Dermis microvascular lymphatic vessel endothelial cell (primary cell): ENCODE measurements at places on chromosomes 5 and 9.

DNA sequence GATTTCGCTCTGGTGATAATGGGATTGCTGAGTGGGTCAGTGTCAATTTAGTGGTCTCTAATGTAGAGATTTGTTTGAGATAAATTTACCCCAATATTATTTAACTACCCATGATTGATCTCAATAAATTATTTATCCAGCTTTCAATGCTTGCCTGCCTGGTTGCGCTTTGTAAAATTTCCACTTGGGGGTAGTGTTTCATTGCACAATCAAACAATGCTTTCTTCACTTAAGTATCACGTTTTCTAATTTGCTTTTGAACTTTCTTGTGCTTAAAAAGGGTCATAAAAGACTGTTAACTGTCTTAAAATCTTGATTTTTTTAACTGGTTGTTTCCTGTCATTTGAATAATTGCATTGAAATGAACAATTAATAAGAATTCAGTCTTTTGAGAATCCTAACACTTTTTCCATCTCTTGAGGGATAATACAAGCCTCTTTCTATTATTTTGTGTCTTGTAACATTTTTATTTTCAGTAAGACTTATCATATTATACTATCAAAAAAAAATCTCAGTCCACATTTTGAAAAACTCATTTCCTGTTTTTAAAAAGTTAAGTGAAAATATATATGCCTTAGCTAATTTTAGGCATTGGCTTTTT lies 18.7 kb downstream of the HSD17B4 start:
- peak; percentile 39 for DNase-seq

- DNase-seq: no peak
These were observed 43.8 kb downstream of the ANKRD33B start for GRCh38 chr5:10607666-10608073.

DNA sequence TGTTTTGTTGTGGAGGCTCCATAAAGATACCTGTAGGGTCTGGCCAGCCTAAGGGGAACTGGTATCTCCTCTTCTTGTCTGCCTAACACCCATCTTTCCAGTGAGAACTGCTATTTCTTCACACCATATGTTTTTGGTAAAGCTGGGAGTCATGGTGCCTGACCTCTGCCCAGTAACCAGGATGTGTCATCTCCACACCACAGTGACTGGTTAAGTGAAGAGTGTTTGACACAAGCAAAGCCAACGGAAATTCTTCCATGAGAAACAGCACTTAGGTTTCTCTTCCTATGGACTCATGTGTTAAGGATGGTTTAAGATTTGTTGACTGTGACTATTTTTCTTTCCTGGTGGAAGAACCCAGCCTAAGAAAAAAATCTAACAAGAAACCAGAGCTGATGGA lies 111.5 kb downstream of the HTR4 start:
- DNase-seq: no peak

GRCh38 chr9:69744688-69745380 lies 15.0 kb downstream of the PTAR1 start:
- no peak for DNase-seq

DNA sequence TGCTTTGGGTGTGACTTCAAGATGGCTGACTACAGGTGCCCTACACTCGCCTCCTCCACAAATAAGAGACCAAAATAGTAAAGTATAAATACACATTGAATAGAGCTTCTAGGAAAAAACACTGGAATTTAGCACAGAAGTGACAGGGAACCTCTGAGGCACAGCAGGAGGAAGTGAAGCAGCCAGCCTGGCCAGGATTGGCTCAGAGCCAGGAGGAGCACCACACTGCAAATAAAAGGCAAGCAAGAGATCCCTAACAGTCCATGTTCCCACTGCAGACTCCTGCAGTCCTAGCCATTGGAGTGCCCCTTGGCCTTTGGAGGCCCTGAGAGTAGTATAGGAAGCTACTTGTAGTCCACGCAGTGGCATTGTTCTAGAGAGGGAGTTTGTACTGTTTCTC lies 186.7 kb upstream of the TLX3 start:
- DNase-seq: peak; percentile 33

- peak; percentile 27 for DNase-seq
These were observed 47.1 kb downstream of the CAST start for GRCh38 chr5:96709152-96709821.

DNA sequence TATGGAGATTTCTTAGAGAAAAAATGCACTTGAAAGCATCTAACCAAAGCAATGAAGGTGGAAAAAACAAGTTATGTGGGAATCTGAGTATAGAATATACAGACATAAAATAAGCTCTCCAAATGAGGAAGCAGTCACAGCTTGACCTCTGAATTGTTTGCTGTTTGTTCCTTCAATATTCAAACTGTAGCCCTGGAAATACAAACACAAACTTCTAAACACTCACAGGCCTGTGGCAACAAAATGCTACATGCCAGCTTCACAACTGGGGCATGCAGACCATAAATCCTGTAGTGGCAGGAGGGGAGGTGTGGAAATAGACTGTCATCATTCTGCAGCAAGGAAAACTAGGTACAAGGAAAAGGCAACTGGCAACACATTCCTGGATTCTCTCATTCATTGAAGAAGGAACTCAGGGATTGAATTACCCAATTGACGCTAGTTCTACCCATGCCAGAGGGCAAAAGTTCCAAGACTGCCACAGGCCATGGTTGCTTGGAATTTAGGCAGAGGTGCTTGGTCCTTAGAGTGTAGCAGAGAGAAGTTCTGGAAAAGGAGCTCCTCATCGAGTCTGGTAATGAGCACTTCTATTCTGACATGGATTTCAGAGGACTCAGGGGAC lies 349.6 kb downstream of the PDE4D start:
- peak; percentile 43 for DNase-seq

GRCh38 chr9:32978051-32978450 lies 23.4 kb downstream of the APTX start:
- DNase-seq: no peak

- DNase-seq: no peak
These were observed 20.2 kb upstream of the TJP2 start for GRCh38 chr9:69153707-69154521.

DNA sequence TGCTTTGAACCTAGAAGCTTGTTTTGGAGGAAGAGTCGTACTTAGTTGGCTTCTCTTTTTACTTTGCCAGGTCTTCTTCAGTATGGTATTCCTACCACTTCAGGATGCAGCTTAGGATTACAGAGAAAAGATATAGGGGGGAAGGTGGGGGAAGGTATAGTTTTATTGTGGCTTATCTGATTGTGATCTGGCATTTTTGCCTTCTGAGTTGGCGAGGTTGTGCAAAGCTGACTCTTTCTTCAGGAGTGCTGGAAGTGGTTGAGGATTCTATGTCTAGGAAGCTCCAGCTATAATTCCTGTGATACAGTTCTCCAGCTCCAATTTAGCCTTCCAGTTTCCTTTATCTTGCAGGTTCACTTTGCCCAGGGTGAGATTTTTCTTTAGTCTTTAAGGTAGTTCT lies 7.0 kb downstream of the CDC42SE2 start:
- DNase-seq: peak; percentile 16

- no peak for DNase-seq
These were observed 76.3 kb downstream of the AMBP start for GRCh38 chr9:114001794-114002261.

DNA sequence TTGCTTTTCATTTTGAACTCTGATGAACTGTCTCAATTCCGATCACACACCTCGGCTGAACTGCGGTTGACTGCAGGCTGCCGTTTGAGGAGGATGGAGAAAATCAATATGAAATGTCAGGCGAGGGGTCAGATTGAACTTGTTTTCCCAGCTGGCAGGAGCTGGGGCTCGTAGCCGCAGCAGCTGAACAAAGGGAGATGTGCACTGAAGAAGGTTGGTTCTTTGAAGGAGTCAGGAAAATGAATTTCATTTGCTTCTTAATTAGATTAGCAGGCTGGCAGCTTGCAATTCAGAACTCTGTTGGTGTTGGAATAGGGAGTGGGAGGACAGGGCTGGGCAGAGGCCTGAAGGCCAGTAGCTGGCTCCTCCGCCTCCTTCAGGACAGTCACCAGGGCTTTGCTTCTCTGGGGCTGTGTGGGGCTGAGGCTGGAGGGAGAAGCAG lies 117.4 kb upstream of the GPR151 start:
- DNase-seq: no peak

DNA sequence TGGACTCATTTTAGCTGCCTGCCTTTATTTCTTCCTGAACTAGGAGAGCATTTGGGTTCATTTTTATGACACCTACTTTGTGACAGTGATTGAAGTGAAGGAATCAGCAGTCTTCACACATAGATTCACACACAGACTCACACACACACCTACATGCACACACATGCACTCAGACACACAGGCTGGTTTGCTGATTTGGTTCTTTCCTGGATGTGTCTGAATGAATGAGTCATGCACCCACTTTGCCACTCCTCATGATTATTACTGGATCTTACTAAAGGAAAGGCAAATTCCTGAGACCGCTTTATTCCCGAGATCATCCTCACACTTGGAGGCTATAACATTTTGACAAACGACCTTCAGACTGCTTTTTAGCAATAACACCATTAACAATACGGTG lies 529.5 kb downstream of the AGTPBP1 start:
- DNase-seq: no peak

- DNase-seq: no peak
These were observed 17.5 kb downstream of the UBE2QL1 start for GRCh38 chr5:6465831-6466790.

GRCh38 chr5:158410976-158411375 lies 552.0 kb upstream of the CLINT1 start:
- DNase-seq: no peak

GRCh38 chr5:61811052-61811451 lies 479.0 kb downstream of the ZSWIM6 start:
- no peak for DNase-seq

GRCh38 chr9:93683331-93684134 lies 107.1 kb downstream of the PHF2 start:
- no peak for DNase-seq

- DNase-seq: no peak
These were observed 133.9 kb downstream of the PAM start for GRCh38 chr5:102889033-102889432.

- no peak for DNase-seq
These were observed 61.3 kb downstream of the LHFPL2 start for GRCh38 chr5:78587081-78587774.

DNA sequence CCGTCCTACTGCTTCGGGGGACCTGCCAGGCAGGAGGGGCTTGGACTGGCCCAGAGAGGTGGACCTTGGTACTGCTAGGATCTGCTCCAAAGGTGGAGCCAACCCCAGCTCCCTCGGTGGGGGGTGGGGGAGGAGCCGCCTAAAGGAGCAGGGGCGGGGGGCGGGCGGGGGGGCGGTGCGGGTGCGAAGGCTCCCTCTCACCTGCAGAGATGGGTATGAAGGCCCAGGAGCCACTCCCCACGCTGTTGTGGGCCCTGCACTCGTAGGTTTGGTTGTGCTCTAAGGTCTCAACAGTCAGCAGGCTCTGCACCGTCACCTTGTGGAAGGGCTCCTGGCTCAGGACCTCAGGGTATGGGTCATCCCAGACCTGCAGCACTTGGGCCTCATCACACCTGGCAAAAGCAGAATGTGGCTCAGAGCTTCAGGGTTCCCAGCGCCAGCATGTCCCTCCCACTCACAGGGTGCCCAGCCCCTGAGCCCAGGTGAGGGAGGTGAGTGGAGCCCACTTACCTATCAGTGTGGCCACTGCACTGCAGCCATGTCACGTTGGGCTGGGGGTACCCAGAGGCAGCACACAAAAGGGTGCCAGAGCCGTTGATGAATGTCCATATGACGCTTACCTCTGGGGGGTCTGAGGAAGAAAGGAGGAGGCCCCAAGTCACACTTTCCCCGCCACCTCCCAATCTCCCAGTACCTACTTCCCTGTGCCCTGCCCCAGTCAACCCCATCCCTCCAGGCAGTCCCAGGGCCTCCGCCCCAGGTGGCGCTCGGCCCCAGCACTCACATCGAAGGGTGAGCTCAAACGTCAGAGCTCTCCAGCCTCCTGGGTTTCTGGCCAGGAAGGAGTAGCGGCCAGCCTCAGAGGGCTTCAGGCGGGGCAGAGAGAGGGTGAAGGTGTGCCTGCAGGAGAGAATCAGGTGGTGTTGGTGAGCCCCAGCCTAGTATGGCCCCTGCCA lies 16.4 kb downstream of the CSF1R start:
- DNase-seq: no peak

GRCh38 chr5:38045446-38045845 lies 205.6 kb upstream of the GDNF start:
- no peak for DNase-seq

DNA sequence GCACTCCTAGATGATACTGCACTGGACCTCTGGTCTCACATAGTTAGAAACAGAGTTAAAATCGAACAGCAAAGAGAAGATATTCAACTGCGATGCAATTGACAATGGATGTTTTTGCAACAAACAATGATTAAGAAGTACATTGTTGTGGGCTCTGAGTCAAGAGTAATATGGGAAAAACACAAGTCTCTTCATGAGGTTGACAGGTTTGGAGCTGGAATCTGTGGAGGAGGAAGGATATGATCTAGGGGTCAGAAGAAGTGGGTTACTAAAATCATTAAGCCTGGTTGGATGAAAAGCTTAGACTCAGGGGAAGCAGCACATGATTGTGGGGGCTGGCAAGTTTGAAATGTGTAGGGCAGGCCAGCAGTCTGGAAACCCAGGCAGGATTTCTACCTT lies 53.1 kb downstream of the PDCD1LG2 start:
- no peak for DNase-seq
